ENCODE measurements at places on chromosomes 4 and X. TPM values are rescaled to one million over a fixed set of nuclear protein-coding genes. Genes with fewer than 3 reads are reported as not detected.

GRCh38 chr4:123404533-123404932 is 7.9 kb downstream of the SPRY1 start:
- no peaks in the 10 kb centered on the region for H3K27me3 ChIP-seq
- no peak overlapping the region for H3K4me3 ChIP-seq
- no peak for DNase-seq
- no peak overlapping the region for H3K27ac ChIP-seq

DNA sequence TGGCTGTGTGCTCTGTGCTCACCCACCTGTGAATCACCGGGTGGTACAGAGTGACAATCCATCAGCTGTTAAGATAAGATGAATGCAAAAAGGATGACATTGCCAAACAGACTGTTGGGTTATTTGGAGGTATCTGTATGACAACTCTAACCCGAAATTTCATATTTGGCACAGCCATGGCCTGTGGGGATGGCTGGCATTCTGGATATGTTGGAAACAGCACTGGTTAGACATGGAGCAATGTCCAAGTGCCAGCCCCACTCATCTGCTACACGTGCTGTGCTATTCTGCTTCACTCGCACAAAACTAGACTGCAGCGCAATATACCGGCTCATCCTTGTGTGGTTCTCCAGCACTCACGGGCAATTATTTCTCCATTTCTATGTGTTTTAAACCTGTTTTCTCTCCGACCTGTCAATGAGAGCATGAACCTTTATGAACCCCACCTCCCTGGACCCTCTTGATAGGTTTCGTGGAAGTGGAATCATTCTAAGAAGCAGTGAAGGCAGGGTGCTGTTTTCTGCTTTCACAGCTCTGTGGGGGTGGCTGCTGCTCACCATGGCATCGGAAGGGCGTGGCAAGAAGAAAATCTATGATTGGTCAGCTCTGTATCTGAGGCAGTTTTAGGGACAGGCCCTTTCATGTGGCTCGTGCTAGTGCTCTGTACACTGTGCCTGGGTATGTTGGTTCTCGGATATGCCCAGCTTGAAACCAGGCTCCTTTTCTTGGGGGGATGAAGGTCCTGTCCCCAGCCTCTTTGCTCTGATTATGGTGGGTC is 94.9 kb downstream of the ENPP6 start:
- no peaks in the 10 kb centered on the region for H3K4me1 ChIP-seq
- peaks cover 4% of the 10 kb centered on the region for H3K36me3 ChIP-seq
- no peak overlapping the region for H3K27ac ChIP-seq
- DNase-seq: no peak
- H3K27me3 ChIP-seq: no peaks in the 10 kb centered on the region
- H3K4me3 ChIP-seq: no peak overlapping the region

DNA sequence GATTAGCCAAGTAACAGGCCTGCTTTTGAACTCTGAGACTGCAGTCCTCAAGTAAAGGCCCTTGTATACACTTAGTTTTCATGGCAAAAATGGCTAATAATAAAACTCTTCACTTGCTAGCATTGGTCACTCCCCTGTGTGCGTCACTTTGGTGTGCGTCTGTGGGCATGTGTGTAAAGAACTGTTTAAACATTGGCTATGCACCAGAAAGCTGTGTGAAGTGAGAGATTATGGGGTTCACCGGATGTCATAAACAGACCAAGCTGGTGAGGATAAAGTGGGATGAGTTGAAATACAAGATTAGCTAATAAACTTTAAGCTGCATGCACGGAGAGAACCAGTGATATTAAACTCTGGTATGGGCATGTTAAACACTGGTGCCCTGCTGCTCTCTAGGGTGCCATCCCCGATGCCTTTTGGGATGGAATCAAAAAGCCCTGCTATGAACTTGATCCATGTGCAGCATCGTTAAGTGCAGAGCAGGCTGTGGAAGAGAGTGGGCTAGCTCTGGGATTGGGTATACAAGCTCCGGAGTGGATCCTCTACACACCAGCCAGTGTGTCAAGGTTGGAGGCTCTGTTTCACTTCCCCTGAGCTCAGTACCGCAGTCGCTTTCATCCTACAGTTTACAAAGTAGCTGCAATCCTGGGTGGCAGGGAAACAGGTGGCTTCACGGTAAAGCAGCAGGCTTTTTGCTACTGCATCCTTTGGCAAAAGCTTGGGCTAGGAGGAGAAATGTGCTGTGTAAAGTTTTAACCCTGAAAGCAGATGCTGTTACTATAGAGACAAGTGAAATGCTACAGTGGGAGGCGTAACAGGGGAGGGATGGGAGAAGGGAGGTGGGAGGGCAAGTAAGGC is 108.3 kb upstream of the SLC4A4 start:
- H3K4me3 ChIP-seq: no peak overlapping the region
- H3K36me3 ChIP-seq: no peaks in the 10 kb centered on the region
- H3K4me1 ChIP-seq: peaks cover 17% of the 10 kb centered on the region

DNA sequence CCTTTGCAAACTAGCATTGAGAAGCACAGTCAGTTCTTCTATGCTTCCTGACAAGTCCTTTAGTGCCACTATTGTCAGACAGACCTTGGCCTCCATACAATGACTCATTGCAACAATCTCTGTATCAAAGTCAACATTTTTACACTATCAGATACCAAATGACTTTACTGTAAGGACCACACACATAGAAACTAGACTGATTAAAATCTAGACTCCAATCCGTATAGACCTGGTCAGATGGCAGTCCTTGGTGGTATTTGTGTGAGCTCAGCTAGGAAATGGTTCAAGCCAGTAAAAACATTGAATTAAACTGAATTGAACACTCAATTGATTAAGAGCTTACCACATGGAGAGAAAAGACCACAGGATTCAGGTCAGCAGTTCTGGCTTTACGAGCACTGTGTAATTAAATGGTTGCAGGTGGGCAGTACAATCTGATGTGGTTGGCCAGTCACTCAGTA is 549.8 kb upstream of the LCORL start:
- no peak overlapping the region for H3K27ac ChIP-seq
- H3K27me3 ChIP-seq: no peaks in the 10 kb centered on the region
- H3K4me1 ChIP-seq: peaks cover 10% of the 10 kb centered on the region
- no peak for DNase-seq

DNA sequence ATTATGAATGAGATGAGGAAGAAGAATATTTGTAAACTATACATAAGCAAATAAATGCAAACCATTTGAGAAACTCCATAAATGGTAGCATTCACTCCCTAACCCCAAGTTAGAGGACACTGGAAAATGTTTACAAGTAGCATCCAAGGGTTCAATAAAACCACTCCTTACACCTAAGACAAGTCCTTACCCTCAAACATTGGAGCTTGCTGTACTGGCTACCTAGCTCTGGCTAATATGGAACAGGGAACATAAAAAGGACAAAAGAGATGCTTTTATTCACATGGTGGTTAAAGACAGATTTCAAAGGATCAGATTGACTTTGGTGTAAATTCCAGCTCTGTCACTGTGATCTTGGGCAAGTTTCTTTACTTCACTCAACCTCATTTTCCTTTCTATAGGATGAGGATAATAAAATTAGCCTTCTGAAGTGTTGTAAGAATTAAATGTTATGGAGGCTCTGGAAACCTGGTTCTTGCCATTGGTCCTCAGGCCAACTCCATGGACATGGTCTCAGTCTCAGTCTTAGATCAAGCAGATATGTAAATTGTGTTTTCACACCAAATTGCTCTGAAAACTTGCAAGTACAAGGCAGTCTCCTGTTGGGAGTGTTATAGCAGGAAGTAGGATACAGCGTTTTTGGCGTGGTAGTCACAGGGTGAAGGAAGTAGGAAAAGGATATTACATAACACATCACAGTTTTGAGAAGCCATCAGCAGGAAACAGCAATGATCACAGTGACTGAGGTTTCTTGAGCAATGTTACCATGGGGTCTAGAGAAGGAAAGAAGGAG is 3.3 kb downstream of the CXCL1 start:
- H3K4me3 ChIP-seq: no peak overlapping the region
- no peaks in the 10 kb centered on the region for H3K36me3 ChIP-seq
- DNase-seq: no peak
- H3K4me1 ChIP-seq: no peaks in the 10 kb centered on the region
- H3K27ac ChIP-seq: no peak overlapping the region
- H3K27me3 ChIP-seq: peaks cover 49% of the 10 kb centered on the region

- H3K4me3 ChIP-seq: no peak overlapping the region
- H3K4me1 ChIP-seq: no peaks in the 10 kb centered on the region
- no peaks in the 10 kb centered on the region for H3K27me3 ChIP-seq
- DNase-seq: no peak
- no peak overlapping the region for H3K27ac ChIP-seq
Observed at GRCh38 chrX:43716696-43717095, 60.6 kb downstream of the MAOA start.

DNA sequence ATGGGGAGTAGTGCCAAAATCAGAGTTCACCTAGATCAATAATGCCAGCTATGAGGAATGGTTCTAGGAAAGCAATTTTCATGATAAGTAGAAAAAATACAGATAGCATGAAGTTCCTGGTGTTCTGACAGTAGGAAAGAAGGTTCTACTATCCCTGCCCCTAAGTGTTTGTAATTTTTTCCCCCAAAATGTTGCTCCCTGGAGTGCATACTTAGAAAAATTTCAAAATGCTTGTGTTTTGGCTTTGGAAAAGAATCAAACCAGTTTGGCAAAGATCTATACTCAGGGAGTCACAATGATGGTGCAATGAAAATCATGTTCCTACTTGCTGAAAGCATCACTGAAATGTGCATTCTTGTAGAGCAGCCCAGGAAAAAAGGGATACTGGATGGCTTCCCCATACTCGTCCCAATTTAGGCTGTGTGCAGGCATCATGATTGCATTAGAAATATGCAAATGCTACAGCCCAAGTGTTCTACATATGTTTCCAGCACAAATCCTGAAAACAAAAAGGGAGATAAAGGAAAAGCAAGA is 74.7 kb downstream of the LPAR4 start:
- no peak overlapping the region for H3K27ac ChIP-seq
- no peak overlapping the region for H3K4me3 ChIP-seq
- H3K36me3 ChIP-seq: no peaks in the 10 kb centered on the region
- no peaks in the 10 kb centered on the region for H3K27me3 ChIP-seq
- H3K4me1 ChIP-seq: no peaks in the 10 kb centered on the region

GRCh38 chrX:115018040-115018647 is 728 bp upstream of the IL13RA2 start:
- no peaks in the 10 kb centered on the region for H3K27me3 ChIP-seq
- H3K4me1 ChIP-seq: no peaks in the 10 kb centered on the region
- peak; percentile 47 for DNase-seq
- no peak overlapping the region for H3K27ac ChIP-seq
- no peaks in the 10 kb centered on the region for H3K36me3 ChIP-seq

DNA sequence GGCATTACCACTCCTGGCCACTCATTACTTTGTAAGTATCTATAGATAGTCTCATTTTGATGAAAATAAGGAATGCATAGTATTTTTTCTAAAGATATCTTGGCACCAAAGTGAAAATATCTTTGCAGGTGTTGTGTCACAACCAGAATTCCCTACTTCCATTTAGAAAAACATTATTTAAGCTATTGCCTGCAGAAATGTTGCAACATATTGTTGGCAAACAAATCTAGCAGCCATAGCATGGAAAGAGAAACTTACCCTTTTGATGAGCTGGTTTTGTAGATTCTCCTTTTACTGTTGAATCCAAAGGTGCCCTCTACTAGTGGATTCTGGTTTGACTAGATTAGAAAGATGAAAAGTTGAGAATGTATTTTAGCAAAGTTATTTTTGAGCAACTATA is 138.8 kb downstream of the AREG start:
- H3K4me1 ChIP-seq: no peaks in the 10 kb centered on the region
- no peaks in the 10 kb centered on the region for H3K27me3 ChIP-seq
- H3K4me3 ChIP-seq: no peak overlapping the region
- no peak for DNase-seq
- no peaks in the 10 kb centered on the region for H3K36me3 ChIP-seq
- H3K27ac ChIP-seq: no peak overlapping the region

- no peak overlapping the region for H3K4me3 ChIP-seq
- no peak overlapping the region for H3K27ac ChIP-seq
- H3K36me3 ChIP-seq: no peaks in the 10 kb centered on the region
- no peak for DNase-seq
Observed at GRCh38 chr4:59222221-59222620, 1977.9 kb upstream of the ADGRL3 start.

GRCh38 chr4:147057611-147058190 is 112.0 kb upstream of the TTC29 start:
- H3K36me3 ChIP-seq: no peaks in the 10 kb centered on the region
- H3K4me3 ChIP-seq: no peak overlapping the region
- peaks cover 58% of the 10 kb centered on the region for H3K4me1 ChIP-seq
- no peak overlapping the region for H3K27ac ChIP-seq
- no peak for DNase-seq

DNA sequence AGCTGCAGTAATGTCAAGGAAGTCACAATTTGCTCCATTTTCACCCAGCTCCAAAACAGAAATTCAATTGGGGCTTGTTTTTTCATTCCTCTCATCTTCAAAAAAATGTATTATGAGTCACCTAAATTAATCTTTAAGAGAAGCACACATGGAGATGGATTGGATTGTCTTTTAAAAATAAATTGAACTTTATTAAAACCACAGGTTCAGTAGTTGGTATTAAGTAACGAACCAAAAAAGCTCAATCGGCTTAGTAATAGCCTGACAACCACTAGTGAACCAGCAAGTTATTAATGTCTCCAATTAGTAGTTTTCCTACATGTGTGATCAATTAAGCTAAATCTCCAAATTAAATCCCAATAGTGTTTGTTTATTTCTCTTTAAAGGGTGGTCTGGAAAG is 283.5 kb upstream of the GIMD1 start:
- no peak overlapping the region for H3K27ac ChIP-seq
- H3K36me3 ChIP-seq: no peaks in the 10 kb centered on the region

- DNase-seq: peak; percentile 4
- no peaks in the 10 kb centered on the region for H3K27me3 ChIP-seq
- peak overlapping the region; percentile 79 for H3K4me3 ChIP-seq
- no peak overlapping the region for H3K27ac ChIP-seq
- peaks cover 23% of the 10 kb centered on the region for H3K4me1 ChIP-seq
Observed at GRCh38 chr4:89055157-89056080, 1.6 kb downstream of the FAM13A start.

DNA sequence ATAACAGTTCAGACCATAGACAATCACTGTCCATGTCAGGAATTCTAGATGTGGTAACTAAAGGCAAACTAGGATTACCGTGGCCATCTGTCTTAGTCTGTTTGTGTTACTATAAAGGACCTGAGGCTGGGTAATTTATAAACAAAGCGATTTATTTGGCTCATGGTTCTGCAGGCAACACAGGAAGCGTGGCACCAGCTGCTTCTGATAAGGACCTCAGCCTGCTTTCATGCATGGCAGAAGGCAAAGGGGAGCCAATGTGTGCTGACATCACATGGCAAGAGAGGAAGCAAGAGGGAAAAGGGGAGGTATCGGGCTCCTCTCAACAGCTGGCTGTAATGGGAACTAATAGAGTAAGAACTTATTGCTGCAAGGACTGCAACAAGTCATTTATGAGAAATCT is 376.7 kb downstream of the GPM6A start:
- no peaks in the 10 kb centered on the region for H3K4me1 ChIP-seq
- H3K27ac ChIP-seq: no peak overlapping the region
- no peak overlapping the region for H3K4me3 ChIP-seq

The WDR17 gene
- 4.7 TPM for total RNA-seq

The SLC34A2 gene
- 0.12 TPM for total RNA-seq

The PLP2 gene
- 0.46 TPM for total RNA-seq

The ATOH1 gene
- total RNA-seq: 0.06 TPM

The GATA1 gene
- not detected for total RNA-seq

The HTRA3 gene
- 2.3 TPM for total RNA-seq

The KIT gene
- total RNA-seq: 4.6 TPM

The SPANXC gene
- total RNA-seq: not detected
